ENCODE measurements at places on chromosomes 3 and 15.
A peak's percentile ranks its signal among the peaks of the same experiment; 100 is the strongest.

GRCh38 chr15:55513152-55513551 lies 5.1 kb upstream of the DNAAF4 start:
- no peak for DNase-seq

GRCh38 chr15:29289173-29289572 lies 19.6 kb upstream of the NSMCE3 start:
- DNase-seq: no peak

DNA sequence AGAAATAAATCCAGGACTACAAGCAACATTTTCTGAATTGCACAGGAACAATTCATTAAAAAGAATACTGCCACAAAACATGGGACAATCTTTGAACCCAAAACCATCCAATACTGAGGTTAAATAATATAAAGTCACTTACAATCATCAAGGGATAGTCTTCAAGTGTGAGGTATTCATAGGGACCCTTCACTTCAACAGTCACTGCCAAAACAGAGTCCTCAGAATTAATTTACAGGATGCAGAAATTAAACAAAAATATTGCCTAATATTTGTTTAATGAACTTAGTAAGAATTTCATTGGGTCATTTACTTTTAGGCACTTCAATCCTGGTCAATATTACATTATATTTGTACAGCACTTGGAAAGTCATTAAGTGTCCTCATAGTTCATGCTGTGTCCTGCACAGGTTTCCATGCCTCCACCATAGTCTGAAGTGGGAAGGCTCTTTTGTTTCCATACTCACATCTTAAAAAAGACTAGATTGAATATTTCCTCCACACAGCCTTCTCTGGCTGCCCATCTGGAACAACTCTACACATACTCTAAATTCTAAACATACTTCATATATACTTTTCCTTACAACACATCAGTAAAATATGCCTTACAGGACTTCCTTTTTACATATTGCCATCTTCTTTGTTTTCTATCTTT lies 31.6 kb upstream of the VPS39 start:
- DNase-seq: no peak

DNA sequence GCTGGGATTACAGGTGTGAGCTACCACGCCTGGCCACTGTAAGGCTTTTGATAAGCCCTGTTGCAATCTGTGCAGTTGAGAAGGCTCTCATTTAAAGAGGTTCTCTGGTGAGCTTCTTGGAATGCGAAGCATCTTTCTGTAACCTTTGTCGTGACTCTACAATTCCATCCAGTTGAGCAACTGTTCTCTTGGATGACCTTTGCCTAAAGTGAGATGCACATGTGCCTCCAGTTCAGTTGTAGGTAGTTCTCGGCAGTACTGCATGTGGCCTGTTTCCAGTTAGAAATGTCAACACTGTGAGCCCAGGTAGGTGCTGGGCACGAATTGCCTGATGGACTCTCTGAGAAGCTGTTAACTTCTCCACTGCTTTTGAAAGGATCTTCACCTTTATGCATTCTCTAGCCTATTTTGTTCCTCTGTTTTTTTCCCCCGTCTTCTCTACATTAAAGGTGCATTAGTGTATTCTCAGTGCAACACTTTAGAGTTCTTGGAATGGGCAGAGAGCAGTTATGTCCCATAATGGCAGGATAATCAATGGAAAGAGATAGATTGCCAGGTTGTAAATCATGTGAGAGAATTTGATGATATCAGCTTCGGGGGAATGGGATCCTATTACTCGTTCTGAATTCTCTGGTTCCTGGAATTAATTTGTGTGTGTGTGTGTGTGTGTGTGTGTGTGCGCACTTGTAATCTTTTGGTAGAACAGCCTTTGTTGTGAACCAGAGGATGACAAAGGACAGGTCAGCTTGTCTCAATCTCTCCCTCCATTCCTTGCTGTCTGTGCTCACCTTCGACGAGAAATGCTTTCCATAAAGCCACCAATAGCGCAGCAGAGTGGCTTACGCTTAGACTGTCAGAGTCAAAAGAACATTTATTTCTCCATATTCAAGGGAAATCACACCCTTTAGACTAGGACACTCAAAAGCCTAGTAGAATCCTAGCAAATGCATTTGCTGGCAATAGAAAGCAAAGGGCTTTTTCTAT lies 51.1 kb downstream of the PTPRG start:
- DNase-seq: no peak

- no peak for DNase-seq
These were observed 256.2 kb downstream of the ZNF621 start for GRCh38 chr3:40780925-40781406.

- no peak for DNase-seq
These were observed 70.2 kb upstream of the CORO2B start for GRCh38 chr15:68508485-68509189.

- no peak for DNase-seq
These were observed 30.9 kb downstream of the LRRC49 start for GRCh38 chr15:70923311-70924080.

GRCh38 chr3:4688411-4688810 lies 195.3 kb downstream of the ITPR1 start:
- DNase-seq: no peak

GRCh38 chr3:129233538-129233937 lies 15.9 kb upstream of the COPG1 start:
- DNase-seq: peak; percentile 89

GRCh38 chr3:108391917-108392593 lies 95.7 kb downstream of the HHLA2 start:
- no peak for DNase-seq

GRCh38 chr15:89395461-89395871 lies 60.8 kb upstream of the POLG start:
- no peak for DNase-seq

- DNase-seq: no peak
These were observed 19.9 kb downstream of the SPICE1 start for GRCh38 chr3:113495035-113495434.

DNA sequence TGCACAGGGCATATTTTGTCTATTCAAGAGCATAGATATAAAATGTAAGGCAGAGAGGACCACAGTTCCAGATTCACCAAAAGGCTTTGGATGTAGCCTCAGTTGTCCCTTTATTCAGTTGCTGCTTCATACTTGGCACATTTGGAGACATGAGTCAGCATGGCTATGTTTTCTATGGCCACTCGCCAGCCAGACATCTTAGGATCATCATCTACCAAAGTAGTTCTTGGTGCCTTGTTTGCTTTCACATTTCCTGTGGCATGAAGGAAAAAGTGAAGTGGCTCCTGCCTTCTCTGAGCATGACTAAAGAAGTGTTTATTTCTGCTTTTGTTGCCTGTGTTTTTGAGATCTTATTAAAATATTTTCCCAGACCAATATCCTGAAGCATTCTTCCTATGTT lies 7.2 kb downstream of the SUSD5 start:
- DNase-seq: no peak

DNA sequence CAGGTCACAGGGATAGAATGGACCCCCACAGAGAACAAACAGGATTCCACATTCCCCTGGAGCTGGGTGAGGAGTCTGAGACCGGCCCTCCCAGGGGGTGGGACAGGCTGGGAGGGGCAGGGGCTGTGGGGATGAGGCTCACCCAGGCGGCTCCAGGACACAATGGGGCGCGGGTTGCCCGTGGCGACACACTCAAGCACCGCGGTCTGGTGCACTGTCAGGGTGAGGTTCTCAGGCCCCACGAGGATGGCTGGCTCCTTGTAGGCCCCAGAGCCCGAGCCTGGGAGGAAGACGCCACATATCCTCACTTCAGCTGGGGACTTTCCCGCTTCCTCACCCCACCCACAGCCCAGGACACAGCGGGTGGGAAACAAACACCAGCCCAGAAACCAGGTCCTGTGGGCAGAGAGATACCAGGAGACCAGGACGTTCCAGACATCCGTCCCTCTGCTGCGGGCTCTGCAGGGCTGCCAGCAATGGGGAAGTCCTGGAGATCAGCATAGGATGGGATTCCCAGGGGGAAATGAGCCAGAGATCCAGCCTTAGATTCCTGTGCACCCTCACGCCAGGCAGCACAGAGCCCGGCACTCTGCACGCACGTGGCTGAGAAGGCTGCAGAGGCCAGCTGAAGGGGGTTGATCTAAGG lies 30.2 kb downstream of the RNU5B-1 start:
- DNase-seq: no peak

DNA sequence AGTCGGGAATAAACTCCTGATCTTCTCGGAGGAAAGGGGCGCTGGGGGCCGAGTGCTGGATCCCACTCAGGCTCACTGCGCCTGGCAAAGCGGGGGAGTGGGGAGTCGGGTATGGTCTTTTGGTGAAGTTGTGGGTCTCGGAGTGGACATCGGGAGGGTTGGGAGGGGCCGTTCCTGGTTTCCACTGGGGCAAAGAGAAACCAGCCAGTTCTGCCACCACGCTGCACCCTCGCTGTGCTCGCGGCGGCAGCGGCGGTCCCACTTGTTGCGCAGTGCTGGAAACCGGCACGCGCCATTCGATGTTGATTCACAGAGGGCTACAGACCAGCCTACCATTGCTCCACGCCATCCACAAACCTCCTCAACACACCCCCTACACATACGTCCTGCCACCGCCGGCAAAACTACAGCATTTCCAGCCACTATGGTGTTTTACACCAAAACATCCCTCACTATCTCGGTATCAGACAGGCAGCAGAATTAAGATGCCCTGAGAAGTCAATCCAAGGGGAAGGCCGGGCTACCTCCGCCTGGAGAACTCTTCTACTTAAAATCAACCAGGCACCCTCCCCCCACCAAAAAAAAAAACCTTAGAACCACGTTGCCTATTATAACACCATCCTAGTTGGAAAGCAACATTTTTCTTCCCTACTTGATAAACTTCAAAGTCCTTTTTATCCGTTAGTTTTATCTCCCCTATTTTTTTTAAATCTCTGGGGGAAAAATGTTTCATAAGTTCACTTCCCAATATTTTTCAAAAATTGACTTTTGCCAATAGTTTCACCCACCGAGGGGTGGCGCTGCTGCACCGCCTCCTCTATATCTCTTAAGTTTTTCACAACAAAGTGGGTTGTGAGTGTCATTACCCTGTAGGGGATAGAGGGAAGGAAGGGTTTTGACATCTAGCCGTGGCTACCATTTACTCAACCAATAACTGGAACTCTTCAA lies 3.6 kb downstream of the BCL6 start:
- peak; percentile 49 for DNase-seq

GRCh38 chr3:194139071-194139813 lies 3.3 kb downstream of the HES1 start:
- DNase-seq: peak; percentile 48

- DNase-seq: peak; percentile 87
These were observed 507 bp upstream of the GOLIM4 start for GRCh38 chr3:168096210-168096652.

- DNase-seq: no peak
These were observed 1.8 kb upstream of the YEATS2 start for GRCh38 chr3:183695569-183696364.

GRCh38 chr3:169215461-169216352 lies 447.8 kb downstream of the MECOM start:
- DNase-seq: no peak

GRCh38 chr3:170806676-170807075 lies 63.3 kb downstream of the RPL22L1 start:
- no peak for DNase-seq

- peak; percentile 59 for DNase-seq
These were observed at the start of gene UBA5 for GRCh38 chr3:132660052-132660810. Gene UBA5 (plus strand): TSS chr3:132660329. CDS start chr3:132660538, 209 bp downstream.

DNA sequence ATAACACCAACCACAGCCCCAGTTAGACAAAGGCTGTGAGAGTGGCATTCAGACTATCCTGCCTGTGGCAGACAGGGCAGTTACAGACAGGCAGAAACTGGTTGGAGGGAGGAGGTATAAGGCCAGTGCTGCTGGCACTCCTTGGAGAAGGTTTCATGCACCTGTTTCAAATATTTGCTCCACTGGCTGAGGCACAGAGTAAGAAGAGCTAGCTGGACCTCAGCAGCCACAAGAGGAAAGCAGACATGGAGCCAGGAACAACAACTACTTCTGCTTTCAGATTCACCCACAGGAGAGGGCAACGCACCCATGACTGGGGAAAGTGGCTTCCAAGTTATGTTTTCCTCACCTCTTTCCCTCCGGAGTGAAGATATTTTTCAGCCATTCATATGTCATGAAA lies 11.5 kb upstream of the PRKAR2A start:
- DNase-seq: no peak

DNA sequence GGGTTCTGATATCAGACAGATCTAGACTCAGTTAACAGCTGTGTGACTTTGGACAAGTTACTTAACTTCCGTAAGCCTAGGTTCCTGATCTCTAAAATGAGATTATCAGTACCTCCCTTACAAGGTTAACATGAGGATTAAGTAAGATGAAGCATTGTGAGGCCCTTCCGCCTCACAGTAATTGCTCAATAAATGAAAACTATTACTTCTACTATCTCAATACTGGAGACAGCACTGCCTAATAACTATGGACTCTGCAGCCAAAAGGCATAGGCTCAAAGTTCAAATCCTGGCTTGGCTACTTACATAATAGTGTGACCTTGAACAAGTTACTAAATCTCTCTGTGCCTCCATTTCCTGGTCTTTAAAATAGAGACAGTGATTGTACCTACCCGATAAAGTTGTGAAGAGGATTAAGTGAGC lies 82.0 kb upstream of the ATP11B start:
- no peak for DNase-seq

- DNase-seq: no peak
These were observed 178.8 kb downstream of the NSMCE3 start for GRCh38 chr15:29090617-29091466.

- DNase-seq: no peak
These were observed 42.7 kb downstream of the C2CD4A start for GRCh38 chr15:62109437-62109836.

- DNase-seq: no peak
These were observed 9.2 kb upstream of the ACSBG1 start for GRCh38 chr15:78243491-78243941.

DNA sequence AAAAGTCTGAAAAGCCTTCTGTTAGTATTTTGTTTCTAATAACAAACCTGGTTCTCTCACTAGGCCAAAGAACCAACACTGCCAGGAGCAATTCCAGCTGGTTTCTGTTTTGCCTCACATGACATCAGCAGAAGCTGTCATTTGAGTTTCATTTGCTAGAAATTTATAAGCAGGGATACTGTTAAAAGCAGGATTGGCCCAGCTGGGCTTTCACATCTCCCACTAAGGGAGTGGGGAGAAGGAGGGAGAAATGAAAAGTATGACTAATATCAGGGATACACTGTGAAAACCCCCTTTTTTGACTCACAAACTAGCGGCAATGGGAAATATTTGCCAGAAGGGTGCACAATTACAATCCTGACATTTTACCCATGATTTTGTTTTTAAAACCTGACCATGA lies 5.3 kb downstream of the CCDC80 start:
- DNase-seq: no peak

DNA sequence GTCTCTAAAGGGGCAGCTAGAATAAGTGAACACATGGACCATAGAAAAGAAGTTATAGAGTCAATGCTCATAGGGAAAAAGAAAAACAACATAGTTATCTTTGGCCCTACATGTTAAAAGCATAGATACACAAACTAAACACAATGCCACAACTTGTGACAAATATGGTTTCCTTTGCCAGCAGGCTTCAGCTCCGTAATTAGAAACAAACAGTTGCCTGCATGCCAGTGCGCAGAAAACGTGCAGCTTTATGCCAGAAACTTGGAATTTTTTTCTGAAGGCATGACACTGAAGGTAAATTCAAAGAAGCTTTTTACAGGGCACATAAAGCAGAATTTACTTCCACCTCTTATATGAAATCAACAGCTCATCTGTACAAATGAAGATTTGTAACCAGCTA lies 2.2 kb upstream of the CPNE4 start:
- DNase-seq: no peak

Measured in GDM1 (cell line).